HFFc6 (cell line): ENCODE measurements at places on chromosomes 2 and 18. TPM values are rescaled to one million over a fixed set of nuclear protein-coding genes. Genes with fewer than 3 reads are reported as not detected.

GRCh38 chr2:130183512-130184373, 1.7 kb downstream of the MZT2B start:
- DNase-seq, result peak; percentile 19

GRCh38 chr18:62045316-62045715, 141.5 kb downstream of the PIGN start:
- DNase-seq, result no peak

- DNase-seq, result no peak
Measured at GRCh38 chr2:27738349-27739057, 33.0 kb upstream of the MRPL33 start.

GRCh38 chr2:25380586-25381375, 39.1 kb upstream of the DNMT3A start:
- no peak for DNase-seq

SLC4A5 gene
- 0.14 TPM in 1 of 3 replicates, not detected in the others for total RNA-seq

DNA sequence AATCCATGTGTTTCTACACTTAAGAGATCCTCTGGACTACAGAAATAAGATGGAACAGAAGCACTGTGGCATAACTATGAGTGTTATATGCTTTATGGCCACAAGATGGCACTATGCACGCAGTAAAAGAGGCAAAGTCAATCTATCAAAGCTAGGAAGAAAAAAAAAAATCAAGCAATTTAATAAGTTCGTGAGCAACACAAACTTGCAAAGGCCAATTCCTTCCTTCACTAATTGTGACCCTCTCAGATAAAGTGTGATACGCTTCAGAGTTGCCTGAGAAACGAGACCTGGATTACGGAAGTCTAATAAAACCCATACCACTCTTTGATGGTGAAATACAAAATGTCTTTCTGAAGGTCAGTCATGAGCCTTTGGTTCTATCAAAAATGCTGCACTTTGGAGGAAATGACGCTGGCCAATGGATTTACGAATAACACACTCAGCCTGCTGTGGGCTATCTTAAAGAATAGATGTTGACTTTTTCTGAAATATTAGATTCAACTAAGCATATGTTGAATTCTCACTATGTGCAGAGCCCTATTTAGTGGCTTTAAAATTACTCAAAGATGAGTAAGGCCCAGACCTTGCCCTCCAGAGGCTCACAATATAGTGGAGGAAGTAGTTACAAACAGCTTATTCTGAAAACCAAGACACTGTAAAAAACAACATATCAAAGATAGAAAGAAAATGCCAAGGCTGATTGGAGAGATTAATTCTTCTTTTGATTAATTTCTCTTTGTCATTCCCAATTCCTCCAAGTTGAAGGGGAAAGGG, 35.5 kb upstream of the TTR start:
- DNase-seq, result peak; percentile 55

DNA sequence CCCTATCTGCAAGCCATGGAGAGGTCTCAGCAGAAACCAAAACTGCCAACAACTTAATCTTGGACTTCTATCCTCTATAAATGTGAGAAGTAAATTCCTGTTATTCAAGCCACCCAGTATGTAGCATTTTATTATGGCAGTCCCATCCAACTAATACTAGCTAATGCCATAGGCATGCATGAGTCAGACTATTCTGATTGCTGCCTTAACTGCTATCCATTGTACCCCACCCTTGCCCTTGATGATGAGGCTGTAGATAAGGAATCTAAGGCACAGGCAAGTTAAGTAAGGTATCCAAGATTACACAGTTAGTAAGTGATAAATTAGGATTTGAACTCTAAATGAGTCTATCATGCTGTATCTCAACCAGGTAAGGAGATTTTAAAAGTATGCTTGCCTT, 223.0 kb downstream of the UBE2E3 start:
- DNase-seq, result peak; percentile 86

TRMT61B gene
- total RNA-seq, result 11.3 to 12.3 TPM (median 11.6 TPM) in 3 replicates

C2orf80 gene
- not detected in 3 replicates for total RNA-seq

DNA sequence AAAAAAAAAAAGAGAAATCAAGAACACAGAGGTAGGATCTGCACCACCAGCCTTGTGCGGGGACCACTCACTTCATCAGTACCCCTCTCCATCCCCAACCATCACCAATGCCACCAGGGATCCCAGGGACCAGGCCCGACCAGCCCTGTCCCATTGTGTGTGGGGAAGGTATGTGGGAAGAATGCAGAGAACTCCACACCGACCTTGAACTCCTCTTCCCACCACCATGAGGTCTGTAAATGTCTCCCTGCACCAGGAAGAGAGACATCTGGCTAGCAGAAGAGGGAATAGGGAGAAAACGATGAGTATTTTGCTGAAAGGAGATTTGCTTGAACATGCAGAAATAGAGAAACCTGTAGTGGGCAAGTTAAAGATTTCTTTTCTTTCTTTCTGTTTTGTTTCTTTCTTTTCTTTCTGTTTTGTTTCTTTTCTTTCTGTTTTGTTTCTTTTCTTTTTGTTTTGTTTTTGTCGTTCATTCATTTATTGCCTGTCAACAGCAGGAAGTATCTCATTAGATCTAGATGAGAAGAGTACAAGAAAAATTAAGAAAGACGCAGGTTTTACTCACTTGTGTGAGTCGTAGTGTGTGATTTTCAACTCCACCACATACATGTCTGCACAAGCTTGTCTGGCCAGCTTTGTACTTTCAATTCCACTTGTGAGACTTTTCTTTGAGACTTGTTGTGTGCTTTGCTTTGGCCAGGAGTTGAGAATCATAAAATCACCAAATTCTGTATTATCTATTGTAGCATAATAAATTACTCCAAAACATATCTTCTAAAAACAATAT, 179.8 kb upstream of the HAAO start:
- DNase-seq, result no peak

SCN9A gene
- total RNA-seq, result 37.4 and 53.6 TPM in 2 replicates

CCDC121 gene
- 0.57 and 0.97 TPM in 2 replicates for total RNA-seq

GRCh38 chr2:219631406-219631891, 4.0 kb downstream of the SLC4A3 start:
- no peak for DNase-seq

DNA sequence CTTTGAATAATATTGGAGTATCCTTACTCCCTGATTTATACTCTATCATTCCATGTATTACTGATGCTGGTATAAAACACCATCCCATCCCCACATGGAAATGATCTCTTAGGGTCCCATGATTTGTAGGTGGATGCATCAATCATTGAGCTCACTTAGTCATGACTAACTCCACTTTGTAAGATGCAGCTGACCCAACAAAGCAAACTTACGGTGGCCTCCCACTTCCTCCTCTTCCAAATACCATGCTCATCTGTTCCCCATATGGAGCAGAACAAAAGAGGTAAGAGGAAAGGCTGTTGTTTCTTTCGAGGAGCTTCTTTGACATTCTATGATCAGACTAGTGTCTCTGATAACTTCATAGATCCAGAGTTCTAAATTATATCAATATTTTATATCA, 640.2 kb upstream of the SLC39A10 start:
- no peak for DNase-seq

- DNase-seq, result no peak
Measured at GRCh38 chr2:176099728-176100546, at the start of gene HOXD12. HOXD12 (plus strand) TSS chr2:176099795; CDS start chr2:176099802, 7 bp downstream.

GRCh38 chr2:15259356-15259756, 301.8 kb downstream of the NBAS start:
- DNase-seq, result no peak
